ENCODE measurements at places on chromosomes 3 and 15. TPM values are rescaled to one million over a fixed set of nuclear protein-coding genes. Genes with fewer than 3 reads are reported as not detected.

Gene C3orf20
- 0.07 TPM for total RNA-seq

Gene GP5
- total RNA-seq = 0.24 TPM

- DNase-seq = no peak
These were observed 1.2 kb downstream of the CGNL1 start for GRCh38 chr15:57377478-57377847.

GRCh38 chr15:51062736-51063135 lies 32.0 kb downstream of the TNFAIP8L3 start:
- no peak for DNase-seq

GRCh38 chr3:174737966-174738365 lies 121.2 kb upstream of the NAALADL2 start:
- no peak for DNase-seq

GRCh38 chr15:44261007-44261706 lies 27.4 kb upstream of the GOLM2 start:
- no peak for DNase-seq

Gene TMEM158
- total RNA-seq = not detected

Data from activated CD4-positive, alpha-beta memory T cell treated with anti-CD3 and anti-CD28 coated beads for 36 hours (primary cell).